ENCODE measurements at places on chromosomes 3 and 15.

- DNase-seq = no peak
Observed at GRCh38 chr15:61315471-61315870, 86.4 kb upstream of the RORA start.

DNA sequence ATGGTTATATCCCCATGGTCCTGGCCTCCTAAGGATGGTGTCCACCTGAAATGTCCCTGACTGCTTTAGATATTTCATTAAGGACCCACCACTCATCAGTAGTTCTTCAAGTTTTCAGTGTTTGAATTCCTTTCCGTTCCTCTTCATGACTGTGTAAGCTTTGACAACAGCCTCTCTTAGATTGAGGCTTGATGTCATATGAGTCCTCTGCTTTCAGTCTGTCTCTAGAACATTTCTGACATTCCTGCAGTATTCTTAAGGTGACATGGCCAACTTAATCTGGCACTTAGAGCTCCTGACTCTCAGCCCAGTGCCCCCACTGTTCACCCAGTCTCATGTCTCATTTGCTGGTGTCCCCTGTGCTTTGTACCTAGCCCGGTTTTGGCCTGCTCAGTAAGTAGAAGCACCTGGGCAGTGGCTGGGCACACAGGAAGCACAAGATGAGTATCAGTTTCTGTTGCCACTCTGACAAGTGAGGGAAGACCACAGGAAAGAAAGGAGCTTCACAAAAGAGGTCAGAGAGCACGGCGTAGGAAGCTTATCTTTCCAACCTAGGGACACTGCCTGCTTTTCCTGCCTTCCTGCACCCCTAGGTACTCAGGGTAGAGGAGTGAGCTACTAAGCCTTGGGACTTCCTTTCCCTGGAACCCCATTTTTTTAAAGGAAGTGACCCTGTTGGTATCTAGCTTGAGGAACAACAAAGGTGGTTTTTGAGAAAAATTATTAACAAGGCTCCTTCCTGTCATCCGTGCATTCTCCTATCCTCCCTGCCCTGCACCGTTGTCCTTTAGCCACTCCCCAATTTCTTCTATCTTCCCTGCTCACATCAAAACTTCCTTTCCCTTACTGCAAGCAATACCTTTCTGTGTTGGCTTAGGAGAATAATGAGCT is 103.1 kb downstream of the KLHL25 start:
- DNase-seq = peak; percentile 49

- peak; percentile 50 for DNase-seq
Observed at GRCh38 chr15:44720460-44721176, 9.3 kb downstream of the B2M start.

DNA sequence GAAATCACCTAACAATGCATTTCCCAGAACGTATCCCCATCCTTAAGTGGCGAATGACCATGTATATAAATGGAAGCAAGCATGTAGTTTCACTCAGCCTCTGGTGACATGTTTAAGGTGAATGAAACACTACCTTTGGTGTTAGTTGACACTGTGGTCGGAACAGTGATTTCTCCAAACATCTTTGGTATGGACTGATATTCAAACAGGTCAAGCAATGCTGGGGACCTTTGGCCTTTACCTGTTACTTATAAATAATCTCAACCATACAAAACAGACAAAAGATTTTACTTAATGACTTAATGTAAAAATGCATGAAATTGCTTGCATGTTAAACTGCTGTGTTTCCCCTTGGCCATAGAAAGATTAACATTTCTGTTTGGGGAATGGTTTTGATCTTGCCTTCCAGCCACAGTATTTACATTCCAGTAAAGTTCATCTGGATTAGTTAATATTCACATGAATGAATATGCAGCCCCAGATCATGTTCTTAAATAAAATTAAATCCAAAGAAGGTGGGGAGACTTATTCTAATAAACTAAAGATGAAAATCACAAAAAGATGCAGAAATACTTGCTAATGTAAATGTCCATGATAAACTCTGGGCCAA is 74.4 kb upstream of the HES1 start:
- no peak for DNase-seq

- DNase-seq = no peak
Observed at GRCh38 chr3:186308549-186308948, 53.5 kb downstream of the DGKG start.

DNA sequence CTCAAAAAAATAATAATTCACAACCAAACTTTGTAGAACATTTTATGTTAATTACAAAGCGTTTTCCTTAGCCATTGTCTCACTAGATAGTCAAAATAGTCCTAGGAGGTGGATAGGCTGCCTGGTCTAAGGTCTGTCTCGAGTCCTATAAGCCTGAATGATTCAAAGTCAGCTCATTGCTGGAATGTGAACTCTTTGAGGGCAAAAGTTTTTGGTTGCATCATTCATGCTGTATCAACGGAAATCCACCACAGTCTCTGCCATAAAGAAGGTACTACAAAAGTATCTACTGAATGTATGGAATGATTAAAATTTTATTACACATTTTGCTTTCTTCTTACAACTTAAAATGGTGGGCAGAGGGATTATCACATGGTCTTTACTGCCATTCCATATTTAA is 387.3 kb upstream of the RARB start:
- no peak for DNase-seq

- no peak for DNase-seq
Observed at GRCh38 chr15:88804257-88804656, 1.0 kb downstream of the ACAN start.

DNA sequence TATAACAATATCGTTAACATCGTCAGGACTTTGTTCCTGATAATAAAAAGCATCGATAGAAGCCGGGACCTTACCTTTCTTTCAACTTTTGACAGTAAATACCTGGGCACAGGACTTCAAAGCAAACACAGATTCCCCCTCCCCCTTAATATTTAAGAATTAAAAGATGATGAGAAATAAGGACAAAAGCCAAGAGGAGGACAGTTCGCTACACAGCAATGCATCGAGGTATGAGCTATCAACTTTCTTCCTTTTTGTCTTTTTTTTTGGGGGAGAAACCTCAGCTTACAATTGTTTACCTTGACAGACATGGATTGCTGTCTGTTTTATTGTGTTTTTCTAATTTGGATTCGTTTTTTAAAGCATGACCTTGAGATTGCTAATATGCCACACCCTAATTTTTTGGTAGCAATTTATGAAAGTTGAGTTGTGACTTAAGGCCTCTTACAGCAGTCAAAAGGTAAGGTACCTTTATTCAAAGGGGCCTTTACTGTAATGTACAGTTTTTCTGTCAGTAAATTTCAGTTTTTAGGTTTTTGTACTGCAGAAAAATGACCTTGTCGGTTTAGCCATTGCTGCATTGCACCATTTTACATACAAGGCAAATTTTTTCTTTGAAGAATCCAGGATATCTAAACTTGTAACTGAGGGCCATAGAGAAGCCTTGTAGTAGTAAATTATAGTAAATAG is 1.1 kb downstream of the CHD2 start:
- DNase-seq = no peak

GRCh38 chr3:172376402-172376801 is 71.9 kb downstream of the GHSR start:
- no peak for DNase-seq

DNA sequence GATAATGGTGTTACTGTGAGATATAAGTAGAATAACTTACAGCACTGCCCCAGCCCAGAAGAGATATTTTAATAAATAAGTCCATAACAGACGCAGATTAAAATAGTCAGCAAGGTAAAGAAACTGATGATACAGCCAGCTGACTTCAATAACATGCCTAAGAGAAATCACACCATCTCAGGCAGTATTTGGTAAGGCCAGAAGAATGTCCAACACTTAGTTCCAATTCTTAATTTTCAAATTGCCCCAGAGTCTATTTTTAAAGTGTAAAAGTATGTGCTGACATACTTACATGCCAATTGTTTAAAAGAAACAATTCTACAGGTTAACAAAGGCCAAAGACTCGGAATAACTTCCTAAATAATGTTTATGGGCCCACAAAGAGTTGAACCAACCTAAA is 1.6 kb downstream of the GNB4 start:
- no peak for DNase-seq

DNA sequence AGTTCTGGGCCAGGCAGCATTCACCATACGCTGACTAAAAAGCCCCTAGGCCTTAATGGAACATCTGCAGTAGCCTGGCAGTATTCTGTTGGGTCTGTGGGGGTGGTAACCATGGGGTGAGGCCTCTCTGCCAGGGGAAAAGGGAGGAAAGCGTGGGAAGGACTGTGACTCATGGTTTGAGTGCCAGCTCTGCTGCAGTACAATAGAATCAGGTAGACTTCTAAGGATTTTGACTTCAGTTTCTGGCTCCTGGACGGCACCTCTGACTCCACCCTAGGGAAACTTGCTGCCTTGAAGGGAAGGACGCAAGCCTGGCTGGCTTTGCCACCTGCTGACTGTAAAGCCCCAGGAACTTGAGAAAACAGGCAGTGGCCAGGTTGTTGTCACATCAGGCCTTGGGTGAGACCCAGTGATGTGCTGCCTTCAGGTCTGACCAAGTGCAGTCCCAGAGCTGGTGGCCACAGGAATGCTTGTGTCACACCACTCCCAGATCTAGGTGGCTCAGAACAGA is 148.6 kb downstream of the SUCNR1 start:
- no peak for DNase-seq

- no peak for DNase-seq
Observed at GRCh38 chr3:123098426-123099330, 31.9 kb downstream of the PDIA5 start.

GRCh38 chr3:108092501-108092900 is 1.7 kb upstream of the CD47 start:
- no peak for DNase-seq
